Neural progenitor cell (in vitro differentiated cells): ENCODE measurements at places on chromosomes 16 and 17. TPM values are rescaled to one million over a fixed set of nuclear protein-coding genes. Genes with fewer than 3 reads are reported as not detected.

DNA sequence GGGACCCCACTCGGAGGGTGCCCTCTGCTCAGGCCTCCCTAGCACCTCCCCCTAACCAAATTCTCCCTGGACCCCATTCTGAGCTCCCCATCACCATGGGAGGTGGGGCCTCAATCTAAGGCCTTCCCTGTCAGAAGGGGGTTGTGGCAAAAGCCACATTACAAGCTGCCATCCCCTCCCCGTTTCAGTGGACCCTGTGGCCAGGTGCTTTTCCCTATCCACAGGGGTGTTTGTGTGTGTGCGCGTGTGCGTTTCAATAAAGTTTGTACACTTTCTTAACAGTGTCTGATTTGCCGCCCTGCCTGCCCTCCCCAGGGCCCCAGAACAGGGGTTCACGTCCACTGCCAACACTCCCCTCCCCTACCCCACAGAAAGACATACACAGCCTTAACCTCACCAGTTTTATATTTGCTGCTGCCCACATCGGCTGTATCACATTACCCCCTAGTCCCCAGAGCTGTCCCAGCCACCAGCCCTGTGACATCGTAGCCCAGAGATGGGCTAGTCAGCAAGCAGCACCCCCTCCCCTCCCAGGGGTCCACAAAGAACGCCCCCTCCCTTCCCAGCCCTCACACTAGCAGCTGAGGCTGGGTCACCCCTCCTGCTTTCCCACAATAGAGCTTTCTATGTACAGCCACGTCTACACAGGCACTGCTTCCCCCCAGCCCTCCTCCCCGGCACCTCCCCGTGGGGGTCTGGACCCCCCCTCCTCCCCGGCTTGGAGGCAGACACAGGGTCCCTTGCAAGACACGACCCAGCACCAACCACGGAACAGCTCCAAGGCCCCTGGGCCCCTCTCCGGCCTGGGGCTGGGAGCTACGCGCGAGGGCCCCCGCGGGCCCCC is 7.9 kb downstream of the GRN start:
- DNase-seq = no peak

DNA sequence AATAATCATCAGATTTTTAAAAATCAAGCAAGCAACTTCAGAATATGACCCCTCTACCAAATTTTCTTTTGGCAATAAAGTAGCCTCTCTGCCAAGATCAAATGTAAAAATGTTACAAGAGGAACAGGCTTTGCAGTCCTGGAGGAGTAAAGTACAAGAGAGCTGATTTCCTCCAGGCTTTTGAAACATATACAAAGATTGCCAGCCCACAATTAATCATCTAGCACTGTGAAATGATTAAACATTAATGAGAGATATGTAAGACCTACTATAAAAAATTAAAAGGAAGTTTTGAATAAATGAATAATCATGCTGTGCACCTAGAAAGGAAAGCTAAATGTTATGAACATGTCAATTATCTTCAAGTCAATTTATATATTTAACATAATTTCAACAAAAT is 26.3 kb downstream of the TXNDC11 start:
- DNase-seq = no peak

DNA sequence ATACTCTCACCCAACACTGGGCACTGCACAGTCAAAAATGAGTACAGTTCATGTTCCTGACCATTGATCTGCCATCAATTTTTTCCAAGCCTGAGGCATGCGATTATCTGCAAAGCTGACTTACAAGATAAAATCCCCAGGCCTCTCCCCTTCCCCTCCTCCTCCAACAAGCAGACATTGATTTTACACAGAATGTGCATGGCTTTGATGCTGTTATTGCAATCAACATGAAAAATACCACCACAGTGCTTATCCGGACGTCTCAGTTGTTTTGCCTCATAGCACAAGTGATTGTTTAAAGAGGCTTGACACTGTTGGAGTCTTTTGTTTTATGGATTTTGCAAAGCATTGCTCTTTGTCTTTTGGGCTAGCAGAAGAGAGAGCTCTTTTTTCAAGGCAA is 163.8 kb downstream of the TOX3 start:
- peak; percentile 8 for DNase-seq

SLC38A7 gene
- total RNA-seq = 9.8 and 13.8 TPM in 2 replicates
